ENCODE measurements at places on chromosomes 5 and 9.

DNA sequence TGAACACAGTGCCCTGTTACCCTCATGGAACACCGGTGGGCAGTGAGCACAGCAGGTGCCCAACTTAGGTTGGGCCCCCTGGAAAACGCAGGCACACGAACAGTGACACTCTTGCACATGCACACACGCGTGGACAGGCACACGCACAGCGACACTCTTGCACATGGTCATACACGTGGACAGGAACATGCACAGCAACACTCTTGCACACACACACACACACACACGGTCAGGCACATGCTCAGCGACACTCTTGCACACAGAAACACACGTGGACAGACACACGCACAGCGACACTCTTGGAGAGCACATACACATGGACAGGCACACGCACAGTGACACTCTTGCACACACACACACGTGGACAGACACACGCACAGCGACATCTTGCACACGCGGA lies 559.4 kb upstream of the ADAMTS16 start:
- DNase-seq: no peak

DNA sequence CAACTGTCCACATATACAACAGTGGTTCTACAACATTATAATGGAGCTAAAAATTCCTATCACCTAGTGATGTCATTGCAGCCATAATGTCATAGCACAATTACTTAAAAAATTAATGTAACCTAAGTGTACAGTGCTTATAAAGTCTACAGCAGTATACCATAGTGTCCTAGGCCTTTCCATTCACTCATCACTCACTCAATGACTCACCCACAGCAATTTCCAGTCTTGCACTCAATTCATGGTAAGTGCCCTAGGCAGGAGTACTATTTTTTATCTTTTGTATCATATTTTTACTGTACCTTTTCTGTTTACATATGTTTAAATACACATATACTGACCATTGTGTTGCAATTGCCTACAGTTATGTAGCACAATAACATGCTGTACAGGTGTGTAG lies 9.6 kb upstream of the PUM3 start:
- DNase-seq: no peak

- DNase-seq: no peak
Measured at GRCh38 chr5:105931881-105932421, 1738.8 kb downstream of the EFNA5 start.

GRCh38 chr9:72649127-72649442 lies 127.7 kb downstream of the TMC1 start:
- DNase-seq: no peak

DNA sequence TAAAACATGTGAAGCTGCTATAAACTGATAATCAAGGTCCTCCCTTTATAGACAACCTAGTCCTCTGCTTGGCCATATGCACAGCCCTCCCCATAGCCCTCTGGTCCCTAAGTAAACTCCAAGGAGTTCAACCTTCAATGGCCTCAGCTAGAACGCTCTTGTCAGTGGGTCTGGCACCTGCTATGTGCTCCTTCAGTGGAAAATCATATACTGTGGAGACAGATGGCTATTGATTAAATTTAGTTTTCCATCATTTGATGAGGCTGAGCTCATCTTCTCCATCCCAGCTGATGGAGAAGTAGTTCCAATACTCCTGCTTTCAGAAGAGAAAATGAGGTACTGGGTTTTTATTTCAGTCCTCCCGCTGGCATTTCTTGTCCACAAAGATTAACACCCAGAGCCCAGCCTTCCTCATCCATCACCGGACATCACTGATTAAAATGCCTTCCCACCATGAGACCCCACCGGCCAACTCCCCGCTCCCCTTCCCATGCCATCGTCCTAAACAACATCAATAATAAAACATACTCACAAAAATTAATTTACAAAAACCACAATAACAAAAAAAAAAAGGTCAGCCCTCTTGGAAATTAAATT lies 134.6 kb downstream of the TRIM32 start:
- DNase-seq: no peak

DNA sequence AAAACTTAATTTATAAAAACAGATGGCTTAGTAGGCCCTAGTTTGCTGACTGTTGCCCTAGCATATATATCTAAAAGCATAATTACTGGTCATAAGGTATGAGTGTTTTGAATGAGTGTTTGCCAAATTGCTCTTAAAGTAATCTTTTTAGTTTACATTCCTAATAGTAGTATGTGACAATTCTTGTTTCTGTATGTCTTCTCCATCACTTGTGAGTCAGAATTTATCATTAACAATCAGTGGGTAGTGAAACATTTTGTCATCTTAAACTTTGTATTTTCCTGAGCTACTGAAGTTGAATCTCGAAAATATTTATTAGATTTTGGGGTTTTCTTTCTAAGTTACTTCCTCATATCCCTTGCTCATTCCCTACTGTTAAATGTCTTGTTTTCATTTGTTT lies 49.6 kb downstream of the APC start:
- DNase-seq: no peak

- DNase-seq: no peak
Measured at GRCh38 chr9:135601988-135602387, 37.4 kb downstream of the GLT6D1 start.

DNA sequence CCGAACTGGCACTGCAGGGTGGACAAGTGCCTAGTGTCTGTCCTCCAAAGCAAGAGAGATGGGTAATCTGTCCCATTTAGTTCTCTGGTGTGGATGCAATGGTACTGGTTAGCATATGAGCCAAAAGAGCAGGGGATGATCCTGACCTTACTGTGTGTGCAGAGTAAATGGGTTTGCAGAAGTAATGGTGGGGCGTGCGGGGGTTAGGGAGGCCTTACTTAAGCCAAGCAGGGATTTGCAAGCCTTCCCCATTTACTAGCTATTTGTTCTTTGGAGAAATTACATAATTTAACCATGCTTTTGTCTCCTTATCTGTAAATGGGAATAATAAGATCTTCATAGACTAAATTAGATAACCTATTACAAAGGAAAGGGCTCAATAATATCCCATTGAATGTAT lies 19.9 kb upstream of the LCP2 start:
- no peak for DNase-seq

- no peak for DNase-seq
Measured at GRCh38 chr9:123940721-123941523, 11.0 kb upstream of the DENND1A start.

- DNase-seq: peak; percentile 60
Measured at GRCh38 chr5:113330533-113331208, 104.1 kb downstream of the TSSK1B start.

Measured in left ventricle myocardium superior (tissue), 1 donor.